ENCODE measurements at places on chromosomes 6 and 20.
A peak's percentile ranks its signal among the peaks of the same experiment; 100 is the strongest.

DNA sequence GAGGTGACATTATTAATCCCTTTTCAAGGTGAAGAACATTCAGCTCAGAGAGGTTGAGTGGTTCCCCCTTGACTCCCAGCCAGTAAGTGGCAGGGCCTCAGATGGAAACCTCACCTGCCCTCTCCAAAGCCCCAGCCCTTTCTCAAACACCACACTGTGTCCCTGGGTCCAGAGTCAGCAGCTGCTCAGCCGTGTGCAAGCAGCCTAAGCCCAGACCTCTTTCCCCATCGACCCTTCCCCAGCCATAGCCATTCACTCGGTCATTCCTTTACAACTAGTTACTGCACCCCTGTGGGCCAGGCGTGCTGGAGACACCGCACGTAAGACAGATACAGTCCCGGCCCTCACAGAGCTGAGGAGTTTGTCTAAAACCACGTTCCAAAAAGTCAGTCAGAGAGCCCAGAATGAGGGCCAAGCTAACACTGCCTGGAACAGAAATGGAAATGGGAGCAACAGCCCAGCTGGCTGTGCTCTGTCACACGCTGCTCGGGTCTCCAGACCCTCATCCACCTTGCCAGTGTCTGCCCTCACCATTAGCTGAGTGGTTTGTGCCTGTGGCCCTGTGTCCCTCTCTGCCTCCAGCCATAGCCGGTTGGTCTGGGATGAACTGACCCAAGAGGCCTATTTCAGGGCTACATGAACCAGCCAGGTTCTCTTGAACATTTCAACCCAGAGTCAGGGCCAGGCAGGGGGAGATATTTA lies 29.6 kb downstream of the ZC3H12D start:
- no peak for DNase-seq

GRCh38 chr6:139984317-139984716 lies 609.9 kb upstream of the CITED2 start:
- DNase-seq: no peak

GRCh38 chr6:46898006-46898405 lies 23.7 kb downstream of the ADGRF5 start:
- no peak for DNase-seq

DNA sequence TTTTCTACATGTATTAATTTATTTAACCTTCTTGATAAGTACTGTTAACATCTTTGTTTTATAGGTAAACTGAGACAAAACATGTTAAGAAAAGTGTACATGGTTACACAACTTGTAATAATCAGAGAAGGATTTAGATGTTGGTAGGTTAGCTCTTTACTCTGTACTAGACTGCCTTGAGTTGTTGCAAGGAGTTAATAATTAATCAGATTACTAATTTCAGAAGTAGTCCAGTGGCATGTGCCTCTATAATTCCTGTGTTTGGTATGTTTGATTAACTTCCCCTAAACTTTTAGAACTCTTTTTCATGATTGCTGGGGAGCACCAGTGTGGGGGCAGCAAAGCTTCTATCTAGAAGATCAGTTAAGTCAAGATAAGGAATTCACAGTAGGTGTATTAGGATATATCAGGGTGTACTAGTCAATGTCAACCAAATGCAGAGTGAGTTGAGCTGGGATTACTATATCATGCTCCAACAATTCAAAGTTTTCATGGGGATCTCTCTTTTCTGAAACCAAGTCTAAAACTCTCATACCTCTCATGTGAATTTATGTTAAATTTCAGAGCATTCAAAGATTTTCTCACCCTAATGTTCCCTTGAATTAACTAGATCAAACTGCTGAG lies 129.7 kb upstream of the AHI1 start:
- DNase-seq: no peak

GRCh38 chr6:14921170-14921569 lies 324.7 kb upstream of the JARID2 start:
- peak; percentile 85 for DNase-seq

DNA sequence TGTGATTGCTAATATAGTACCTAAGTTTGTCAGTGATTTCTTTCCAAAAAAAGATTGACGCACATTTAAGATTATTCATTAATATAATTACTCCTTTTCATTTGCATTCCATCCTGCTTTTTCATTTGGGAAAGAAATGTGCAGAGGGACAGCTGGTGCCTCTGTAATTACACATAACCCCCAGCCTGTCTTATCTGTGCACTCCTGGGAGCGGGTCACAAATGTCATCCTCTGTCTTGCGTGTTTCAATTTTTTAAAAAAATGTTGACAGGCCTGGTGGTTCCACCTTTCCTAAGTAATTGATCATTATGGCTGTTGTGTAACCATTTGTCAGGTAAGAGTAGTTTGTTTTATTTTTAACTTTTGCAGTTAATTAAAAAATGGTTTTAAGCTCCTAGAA lies 92.7 kb downstream of the SLX4IP start:
- no peak for DNase-seq

DNA sequence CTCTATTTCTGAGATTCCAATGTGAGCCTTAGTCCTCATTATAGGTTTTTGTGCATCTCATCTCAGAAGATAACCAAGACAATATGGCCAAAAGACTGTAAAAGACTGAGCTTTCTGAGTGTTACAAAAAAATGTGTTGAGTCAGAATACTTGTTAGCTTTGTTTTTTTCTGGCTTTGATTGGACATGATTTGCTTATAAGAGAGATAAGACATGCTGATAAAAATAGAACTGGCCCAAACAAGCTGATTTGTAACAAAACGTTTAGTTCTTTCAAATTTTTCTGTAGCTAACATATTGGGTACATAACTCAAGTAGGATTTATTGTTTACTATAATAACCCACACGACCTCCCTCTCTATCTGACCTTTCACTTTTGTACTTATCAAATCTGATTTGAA lies 32.9 kb downstream of the FILIP1 start:
- no peak for DNase-seq

GRCh38 chr20:3887876-3888620 lies 1.1 kb upstream of the PANK2 start:
- DNase-seq: peak; percentile 69

GRCh38 chr6:148068437-148069061 lies 274.1 kb upstream of the SASH1 start:
- DNase-seq: no peak

GRCh38 chr6:158834675-158835385 lies 15.7 kb upstream of the EZR start:
- peak; percentile 41 for DNase-seq

DNA sequence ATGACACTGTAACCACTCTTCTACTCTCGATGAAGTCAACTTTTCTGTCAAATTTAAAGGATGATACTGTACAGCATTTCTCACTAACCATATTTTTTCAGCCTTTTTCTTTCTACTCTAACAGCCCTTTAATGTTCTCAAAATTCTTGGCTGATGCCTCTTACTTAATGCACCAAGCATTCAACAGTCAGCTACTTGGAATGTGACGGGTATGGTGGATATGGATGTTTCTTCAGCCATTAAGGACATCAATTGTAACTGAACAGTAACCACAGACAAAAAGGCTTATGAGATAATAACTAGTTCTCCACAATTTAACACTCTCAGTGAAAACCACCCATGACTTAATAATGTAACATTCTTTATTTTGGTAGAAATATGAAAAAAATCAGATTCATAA lies 467.2 kb upstream of the ZNF337 start:
- DNase-seq: no peak

DNA sequence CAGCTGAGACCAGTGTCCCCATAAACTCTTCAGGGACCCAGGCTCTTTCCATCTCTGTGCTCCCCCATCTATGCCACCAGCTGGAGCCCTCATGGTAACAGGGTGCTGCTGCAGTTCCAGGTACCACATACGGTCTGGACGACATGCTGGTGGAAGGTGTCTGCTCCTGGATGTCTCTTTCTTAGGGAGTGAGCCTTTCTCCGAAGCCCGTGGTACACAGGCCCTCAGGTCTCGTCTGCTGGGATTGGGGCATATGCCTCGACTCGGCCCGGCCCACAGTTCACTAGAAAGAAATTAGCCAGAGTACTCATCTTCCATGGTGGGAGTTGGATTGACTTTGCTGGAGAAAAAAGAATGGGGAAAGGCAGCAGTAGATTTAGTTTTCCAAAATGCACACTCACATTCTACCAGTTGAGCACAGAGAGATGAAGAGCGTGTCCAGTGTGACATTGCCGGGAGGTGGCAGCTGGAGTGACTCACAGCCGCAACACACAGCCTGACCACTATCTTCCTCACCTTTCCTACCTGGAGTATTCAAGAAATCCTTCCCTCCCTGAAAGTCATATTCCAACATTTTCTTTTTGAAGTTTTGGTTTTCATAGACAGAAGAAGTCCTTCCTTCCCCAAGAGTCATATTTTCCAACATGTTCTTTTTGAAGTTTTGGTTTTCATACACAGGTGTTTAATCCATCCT lies 18.6 kb upstream of the SPO11 start:
- no peak for DNase-seq

- no peak for DNase-seq
Measured at GRCh38 chr6:14848019-14848418, 397.9 kb upstream of the JARID2 start.

DNA sequence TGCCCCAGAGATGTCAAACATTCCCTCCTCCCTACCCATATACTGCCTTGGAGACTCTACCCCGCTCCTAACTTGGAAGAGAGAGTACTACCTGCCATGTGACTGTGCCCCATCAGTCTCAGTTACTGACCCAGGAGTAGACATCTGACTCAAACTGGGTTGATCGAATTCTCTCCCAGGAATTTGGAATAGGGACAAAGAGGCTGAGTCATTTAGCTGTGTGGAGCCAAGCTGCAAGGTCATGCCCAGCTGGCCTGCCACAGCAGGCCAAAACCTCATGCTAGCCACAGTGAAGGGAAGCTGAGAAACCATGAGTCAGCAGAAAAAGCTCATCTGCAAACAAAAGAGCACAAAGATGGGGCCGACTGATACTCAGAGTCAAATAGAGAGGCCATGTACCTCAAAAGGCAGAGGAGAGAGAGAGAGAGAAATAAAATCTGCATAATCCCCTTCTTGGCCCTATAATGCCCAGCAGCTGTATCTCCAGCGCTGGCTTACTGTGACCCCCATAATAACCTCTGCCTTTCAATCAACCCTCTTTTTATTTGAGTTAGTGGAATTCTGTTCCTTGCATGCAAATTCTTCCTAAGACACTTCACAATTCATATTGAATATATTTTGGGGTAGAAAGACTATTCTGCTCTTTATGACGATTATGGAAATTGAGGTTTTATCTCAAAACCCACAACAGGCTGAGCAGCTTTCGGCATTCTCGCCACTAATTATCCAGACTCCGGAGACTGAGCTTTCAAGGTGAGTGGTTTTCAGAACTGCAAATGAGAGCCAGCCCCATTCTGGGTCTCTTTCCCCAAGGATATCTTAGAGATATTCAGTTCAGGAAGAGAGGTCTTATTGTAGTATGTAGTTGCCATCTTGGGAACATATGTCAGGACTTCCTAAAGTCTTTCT lies 21.4 kb upstream of the AKIRIN2 start:
- peak; percentile 44 for DNase-seq

DNA sequence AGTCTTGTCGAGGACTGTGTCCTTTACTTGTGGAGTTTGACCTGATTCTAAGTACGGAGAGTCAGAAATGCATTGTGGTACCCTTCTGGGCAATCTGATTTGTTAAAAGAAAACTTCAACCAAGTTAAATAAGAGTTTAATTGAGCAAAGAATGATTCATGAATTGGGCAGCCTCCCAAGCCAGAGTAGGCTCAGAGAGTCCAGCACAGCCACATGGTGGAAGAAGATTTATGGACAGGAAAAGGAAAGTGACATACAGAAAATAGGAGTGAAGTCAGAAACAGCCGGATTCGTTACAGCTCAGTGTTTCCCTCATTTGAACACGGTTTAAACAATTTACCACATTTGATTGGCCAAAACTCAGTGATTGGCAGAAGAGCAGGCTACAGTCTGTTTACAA lies 329.2 kb downstream of the DHX35 start:
- DNase-seq: no peak

DNA sequence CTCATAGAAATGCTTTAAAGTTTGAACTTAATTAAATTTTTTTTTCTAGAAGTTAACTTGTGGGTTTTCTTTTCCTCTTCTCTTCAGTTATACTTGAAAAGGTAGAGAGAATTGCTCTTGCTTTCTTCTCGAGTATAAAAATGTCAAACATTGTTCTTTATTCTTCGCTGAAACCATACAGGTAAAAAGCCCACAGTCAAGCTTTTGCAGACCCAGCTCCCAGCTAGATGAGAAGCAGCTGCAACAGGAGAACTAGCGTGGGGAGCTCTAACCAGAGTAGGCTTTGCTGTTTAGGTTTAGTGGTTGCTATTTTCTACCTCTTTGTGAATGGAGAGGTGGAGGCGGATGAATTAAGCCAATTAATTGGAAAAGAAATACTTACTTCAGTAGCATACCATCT lies 102.7 kb downstream of the JARID2 start:
- no peak for DNase-seq

- DNase-seq: no peak
Measured at GRCh38 chr6:142746524-142746923, 198.5 kb downstream of the HIVEP2 start.

GRCh38 chr6:169398342-169399105 lies 144.9 kb upstream of the THBS2 start:
- no peak for DNase-seq

DNA sequence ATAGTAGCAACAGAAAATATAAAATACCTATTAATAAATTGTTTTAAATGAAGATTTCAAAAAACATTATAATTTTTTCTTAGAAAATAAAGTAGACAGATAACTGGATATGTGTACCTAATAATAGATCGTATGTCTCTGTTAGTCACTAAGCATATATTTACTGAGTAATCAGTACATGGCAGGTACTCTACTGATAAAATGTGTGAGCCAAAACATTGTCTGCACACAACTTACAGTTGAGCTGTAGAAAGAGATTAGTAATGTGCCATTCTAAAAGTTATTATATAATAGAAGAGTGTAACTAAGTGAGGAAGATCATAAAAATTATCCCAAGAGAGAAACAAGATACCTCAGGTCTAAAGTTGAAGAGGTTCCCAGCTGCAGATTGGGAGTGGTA lies 929.9 kb upstream of the EPHA7 start:
- DNase-seq: no peak

- DNase-seq: peak; percentile 48
Measured at GRCh38 chr6:1970151-1970561, 275.2 kb downstream of the GMDS start.

DNA sequence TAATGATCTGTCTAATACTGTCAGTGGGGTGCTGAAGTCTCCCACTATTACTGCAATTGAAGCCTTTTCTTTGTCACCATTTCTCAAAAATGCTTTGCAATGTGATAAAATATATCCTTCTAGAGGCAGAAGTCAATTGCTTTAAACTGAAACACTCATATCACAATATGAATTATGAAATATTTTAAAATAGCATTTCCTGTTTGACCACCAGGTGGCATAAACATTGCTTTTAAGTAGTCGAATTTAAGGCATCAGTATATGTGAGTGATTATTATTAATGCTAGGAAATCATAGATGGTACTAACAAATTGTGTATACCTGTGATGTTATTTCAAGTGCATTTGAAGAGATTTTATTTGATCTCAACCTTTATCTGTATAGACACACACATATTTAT lies 87.5 kb downstream of the MEI4 start:
- peak; percentile 38 for DNase-seq
